ENCODE measurements at places on chromosomes 3 and 15. TPM values are rescaled to one million over a fixed set of nuclear protein-coding genes. Genes with fewer than 3 reads are reported as not detected.

RAD51 gene
- 18.7 TPM for total RNA-seq

DPPA2 gene
- not detected for total RNA-seq

SLCO2A1 gene
- total RNA-seq, result 0.07 TPM

PLSCR2 gene
- not detected for total RNA-seq

VILL gene
- 0.07 TPM for total RNA-seq

TUSC7 gene
- not detected for total RNA-seq

FRMD4B gene
- 0.85 TPM for total RNA-seq

CLDN16 gene
- 0.06 TPM for total RNA-seq

GALNT15 gene
- total RNA-seq, result 0.03 TPM

TMPRSS7 gene
- total RNA-seq, result 0.05 TPM

SCN10A gene
- total RNA-seq, result not detected

WNT5A gene
- total RNA-seq, result 0.73 TPM

TOP2B gene
- total RNA-seq, result 90.0 TPM

STRC gene
- total RNA-seq, result 0.09 TPM

PLCB2 gene
- 1.3 TPM for total RNA-seq

SLC6A6 gene
- 103 TPM for total RNA-seq

CCDC39 gene
- total RNA-seq, result not detected

LDHAL6B gene
- total RNA-seq, result not detected

ZBED2 gene
- 0.36 TPM for total RNA-seq

EHHADH gene
- total RNA-seq, result 2.2 TPM

RSRC1 gene
- 26.8 TPM for total RNA-seq

ATP2B2 gene
- 0.21 TPM for total RNA-seq

CNTN3 gene
- total RNA-seq, result not detected

UBE2Q2 gene
- 34.1 TPM for total RNA-seq

DCUN1D1 gene
- total RNA-seq, result 20.2 TPM

GOLGA8K gene
- total RNA-seq, result 0.73 TPM

SUMF1 gene
- total RNA-seq, result 21.7 TPM

ANKRD63 gene
- total RNA-seq, result 0.19 TPM

WDR93 gene
- 0.28 TPM for total RNA-seq
